GM06990 (cell line): ENCODE measurements at places on chromosomes 7 and 10.

GRCh38 chr10:129622736-129623135 lies 155.7 kb downstream of the MGMT start:
- no peak for DNase-seq

DNA sequence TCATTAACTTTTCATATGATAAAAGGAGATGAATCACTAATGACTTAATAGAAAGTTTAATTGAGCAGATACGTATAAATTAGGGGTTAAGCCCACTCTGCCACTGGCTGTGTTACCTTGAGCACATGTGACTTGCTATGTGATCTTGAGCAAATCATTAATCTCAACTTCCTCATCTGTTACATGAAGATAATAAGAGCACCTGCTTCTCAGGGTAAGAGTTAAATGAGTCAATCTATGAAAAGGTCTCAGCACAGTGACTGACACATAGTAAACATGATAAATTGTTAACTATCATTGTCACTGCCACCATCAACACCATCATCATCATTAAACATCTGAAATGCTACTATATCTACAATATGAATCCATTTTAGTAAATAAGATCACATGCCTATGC lies 110.8 kb downstream of the TPK1 start:
- no peak for DNase-seq

DNA sequence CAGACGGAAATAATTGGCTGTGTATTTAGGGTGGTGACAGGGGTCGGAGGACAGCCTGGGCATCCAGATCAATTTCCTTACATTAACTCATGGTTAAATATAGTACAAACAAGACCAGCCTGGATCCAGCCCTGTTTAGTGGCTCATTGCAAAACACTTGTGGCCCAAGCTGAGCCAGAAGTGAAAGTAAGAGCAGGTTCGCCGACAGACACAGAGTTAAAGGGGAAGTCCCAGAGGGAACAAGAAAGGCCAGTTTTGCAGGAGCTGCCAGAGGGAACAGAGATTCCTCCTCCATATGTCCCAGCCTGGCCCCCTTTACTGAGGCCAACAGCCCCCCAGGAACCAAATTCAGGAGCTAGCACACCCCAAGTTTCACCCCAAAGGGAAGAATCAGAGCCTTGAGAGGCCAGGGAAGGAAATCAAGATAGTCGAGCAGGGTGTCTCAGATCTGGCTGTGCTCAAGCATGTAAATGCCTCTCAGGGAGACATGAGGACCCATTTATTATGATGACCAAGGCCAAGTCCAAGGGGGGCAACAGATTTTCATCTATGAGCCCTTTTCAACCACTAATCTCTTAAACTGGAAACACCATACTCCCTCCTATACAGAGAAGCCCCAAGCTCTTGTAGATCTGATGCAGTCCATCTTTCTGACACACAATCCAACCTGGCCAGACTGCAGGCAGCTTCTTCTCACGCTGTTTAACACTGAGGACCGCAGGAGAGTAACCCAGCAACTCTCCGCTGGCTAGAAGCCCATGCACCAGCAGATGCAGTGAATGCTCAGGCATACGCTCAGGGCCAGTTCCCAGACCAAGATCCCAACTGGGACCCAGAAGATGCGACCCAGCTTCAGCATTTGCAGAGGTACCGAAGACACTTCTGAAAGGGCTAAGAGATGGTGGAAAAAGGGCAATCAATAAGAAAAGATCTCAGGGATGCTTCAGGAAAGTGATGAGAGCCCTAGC lies 15.9 kb upstream of the ADCK2 start:
- peak; percentile 42 for DNase-seq

DNA sequence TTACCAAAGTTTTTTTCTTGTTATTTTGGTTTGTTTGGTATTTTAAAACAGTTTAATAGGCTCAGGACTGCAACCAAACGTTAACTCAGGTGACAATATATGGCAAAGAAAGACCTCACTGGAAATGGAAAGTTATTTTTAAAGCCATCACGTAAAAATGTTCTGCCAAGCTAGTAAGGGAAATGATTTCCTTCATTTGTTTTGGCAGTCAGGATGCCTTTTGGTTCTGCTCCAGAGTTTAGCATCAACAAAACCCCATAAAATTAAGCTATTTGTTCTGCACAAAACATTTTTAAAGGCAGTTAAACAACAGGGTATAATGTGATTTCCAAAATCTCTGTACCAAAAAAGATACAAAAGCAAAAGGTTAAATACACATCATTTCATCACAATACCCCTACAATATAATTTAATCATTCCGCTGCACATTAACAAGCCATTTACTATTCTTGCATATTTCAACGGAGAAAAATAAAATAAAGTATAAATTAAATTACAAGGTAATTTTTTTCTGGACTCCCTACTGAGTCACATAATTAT lies 172.4 kb downstream of the SEMA3E start:
- DNase-seq, result no peak

DNA sequence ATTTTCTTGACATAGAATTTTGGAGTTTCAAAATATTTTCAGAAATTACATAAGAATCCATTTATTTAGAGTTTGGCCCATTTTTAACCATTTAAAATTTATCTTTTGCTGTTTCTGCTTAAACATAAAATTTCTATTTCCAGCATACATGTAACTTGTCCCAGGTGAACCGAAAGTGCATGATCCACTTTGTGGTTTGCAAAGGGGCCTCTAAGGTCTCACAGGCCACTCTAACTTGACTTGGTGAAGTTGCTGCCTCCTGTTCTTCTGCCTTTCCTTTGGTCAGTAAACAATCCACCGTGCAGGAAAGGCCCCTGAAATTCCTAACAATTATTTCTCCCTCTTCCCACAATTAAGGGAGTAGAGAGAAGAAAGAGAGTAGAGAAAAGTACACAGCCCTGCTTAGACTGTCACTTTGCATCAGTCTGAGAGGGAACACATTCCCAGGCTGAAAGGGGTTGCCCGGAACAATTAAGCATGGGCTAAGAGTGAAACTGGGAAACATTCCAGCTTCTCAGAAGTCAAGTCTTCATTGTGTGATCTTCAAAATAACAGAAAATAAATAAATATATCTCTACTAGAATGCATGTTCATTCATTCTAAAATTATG lies 79.5 kb upstream of the SEMA3A start:
- DNase-seq, result no peak

- DNase-seq, result no peak
Observed at GRCh38 chr7:99607548-99607947, 9.2 kb upstream of the ZSCAN25 start.

DNA sequence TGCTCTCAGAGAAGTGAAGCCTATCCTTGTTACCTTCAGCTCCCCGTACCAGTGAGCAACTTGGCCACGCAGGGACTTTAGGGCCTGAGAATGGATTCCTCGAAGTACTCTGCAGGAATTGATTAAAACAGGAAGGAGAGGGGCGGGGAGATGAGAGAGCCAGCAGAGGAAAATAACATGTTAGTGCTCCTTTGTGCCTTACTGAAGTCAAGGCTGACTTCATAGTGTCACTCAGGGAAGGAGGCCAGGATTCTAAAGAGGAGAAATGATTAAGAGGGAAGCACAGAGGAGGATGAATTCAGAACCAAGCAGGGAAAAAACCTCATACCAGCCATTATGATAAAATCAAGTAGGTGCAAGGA lies 195.6 kb upstream of the RHOBTB1 start:
- no peak for DNase-seq

DNA sequence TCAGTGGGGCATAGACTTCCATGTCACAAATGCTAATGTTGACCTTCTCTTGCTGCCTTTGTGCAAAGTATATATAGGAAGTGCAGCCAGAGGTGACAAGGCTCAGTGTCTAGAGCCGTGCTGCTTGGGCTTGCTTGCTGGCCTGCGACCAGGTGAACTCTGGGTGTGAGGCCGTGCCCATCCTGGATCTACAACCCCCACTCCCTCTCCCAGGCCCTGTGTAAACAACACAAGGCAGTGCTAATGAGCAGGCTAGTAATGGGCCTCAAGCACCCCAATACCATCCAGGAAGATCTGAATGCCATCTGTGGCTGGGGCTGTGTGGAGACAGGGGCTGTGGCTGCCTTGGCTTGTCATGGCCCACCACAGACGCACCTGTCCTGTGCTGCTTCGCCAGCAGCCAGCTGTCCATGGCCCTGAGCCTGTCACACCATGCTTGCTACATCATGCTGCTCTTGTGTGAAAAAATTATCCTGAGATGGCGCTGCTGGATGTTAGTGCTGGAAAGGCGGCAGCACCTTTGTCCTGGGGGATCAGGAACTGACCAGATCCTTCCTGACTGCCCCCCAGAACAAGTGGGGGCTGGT lies 107.6 kb upstream of the ZNF92 start:
- no peak for DNase-seq
